Panc1 (cell line): ENCODE measurements at places on chromosomes 7 and 10. TPM values are rescaled to one million over a fixed set of nuclear protein-coding genes. Genes with fewer than 3 reads are reported as not detected.

The PON3 gene
- 1.2 TPM for total RNA-seq

The CALML3 gene
- total RNA-seq, result not detected

The BTBD16 gene
- 0.82 TPM for total RNA-seq

The AP3M1 gene
- total RNA-seq, result 51.5 TPM

The ARHGEF35 gene
- 12.0 TPM for total RNA-seq

The TUBGCP2 gene
- total RNA-seq, result 93.7 TPM

The HTRA1 gene
- total RNA-seq, result 32.8 TPM

GRCh38 chr10:116766837-116767634, 24.7 kb upstream of the HSPA12A start:
- no peak for DNase-seq
- H3K4me1 ChIP-seq, result no peaks in the 10 kb centered on the region
- H3K27ac ChIP-seq, result no peak overlapping the region
- H3K27me3 ChIP-seq, result peaks cover 12% of the 10 kb centered on the region

DNA sequence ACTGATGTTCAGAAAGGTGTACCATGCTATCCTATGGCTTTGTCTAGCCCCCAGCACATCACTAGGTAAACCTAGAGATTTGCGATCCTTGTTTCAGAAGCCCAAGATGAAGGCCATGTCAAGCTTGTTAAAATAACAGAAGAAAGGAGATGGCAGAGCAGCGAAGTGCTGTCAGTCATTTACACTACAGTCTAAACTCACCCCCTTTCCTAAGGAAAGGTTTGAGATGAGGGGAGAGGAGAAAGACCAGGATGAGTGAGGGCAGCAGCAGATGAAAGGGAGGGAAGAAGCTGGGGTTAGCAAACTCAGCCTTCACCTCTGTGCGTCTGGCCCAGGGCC, 74.8 kb downstream of the PROSER2 start:
- H3K4me3 ChIP-seq, result no peak overlapping the region
- no peak overlapping the region for H3K27ac ChIP-seq
- no peak for DNase-seq
- H3K36me3 ChIP-seq, result no peaks in the 10 kb centered on the region
- no peaks in the 10 kb centered on the region for H3K27me3 ChIP-seq
- no peaks in the 10 kb centered on the region for H3K4me1 ChIP-seq

DNA sequence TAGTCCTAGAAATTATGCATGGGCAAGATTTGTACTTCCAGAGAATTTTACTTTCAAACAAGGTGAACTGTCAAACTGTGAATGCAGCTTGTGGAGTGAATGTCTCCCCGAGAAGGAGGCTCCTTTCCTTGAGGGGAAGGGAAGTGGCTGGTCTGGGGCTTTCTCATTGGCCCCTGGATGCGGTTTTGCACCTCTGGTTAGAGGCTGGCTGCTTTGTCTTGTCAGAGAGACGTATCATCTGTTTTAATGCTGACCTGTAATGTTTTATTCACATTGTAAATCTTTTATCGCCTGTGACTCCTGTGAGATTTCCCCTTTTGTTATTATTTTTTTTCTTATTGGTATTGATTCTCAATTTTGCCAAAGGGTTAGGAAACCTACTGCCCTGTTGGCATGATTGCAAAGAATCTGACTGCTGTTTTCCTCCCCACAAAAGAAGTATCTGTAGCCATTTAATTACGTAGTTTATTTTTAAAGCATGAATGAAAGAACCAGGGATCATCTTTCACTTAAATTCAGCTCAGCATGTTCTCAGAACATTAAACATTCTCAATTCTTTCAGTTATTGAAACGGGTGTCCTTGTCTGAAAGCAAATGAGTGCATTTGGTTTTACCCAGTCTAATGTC, 238.3 kb upstream of the NFE2L3 start:
- no peak overlapping the region for H3K27ac ChIP-seq
- no peaks in the 10 kb centered on the region for H3K36me3 ChIP-seq
- no peak overlapping the region for H3K4me3 ChIP-seq
- no peaks in the 10 kb centered on the region for H3K4me1 ChIP-seq
- no peak for DNase-seq

- peaks cover 3% of the 10 kb centered on the region; the same call in 1 of the 2 replicates for H3K27me3 ChIP-seq
- H3K36me3 ChIP-seq, result no peaks in the 10 kb centered on the region
- H3K4me1 ChIP-seq, result no peaks in the 10 kb centered on the region
- DNase-seq, result no peak
Observed at GRCh38 chr7:28607855-28608193, 195.5 kb downstream of the CREB5 start.

DNA sequence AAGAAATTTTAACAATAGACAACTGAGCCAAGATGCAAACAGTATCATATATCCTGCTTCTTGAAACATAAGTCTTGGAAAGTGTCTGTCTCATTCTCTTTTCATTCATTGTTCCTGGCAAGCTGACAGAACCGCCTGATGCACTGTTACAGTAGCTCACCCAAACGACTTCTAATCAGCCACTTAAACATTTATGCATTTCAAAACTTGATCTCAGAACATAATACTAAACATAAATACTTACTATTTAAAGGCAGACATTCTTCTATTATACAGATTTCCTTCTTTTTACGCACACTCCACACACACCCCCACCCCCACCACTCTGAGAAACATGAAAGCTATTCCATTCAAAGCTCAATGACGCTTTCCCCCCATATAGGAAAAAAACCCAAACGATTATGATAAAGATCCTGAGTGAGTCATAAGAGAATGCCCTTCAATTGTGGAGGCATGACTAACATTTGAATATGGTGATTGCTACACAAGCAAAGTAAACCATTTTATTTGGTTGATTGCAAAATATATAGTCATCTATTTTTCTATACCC, 30.5 kb downstream of the SHTN1 start:
- H3K4me3 ChIP-seq, result no peak overlapping the region
- peaks cover 4% of the 10 kb centered on the region; the same call in 1 of the 2 replicates for H3K36me3 ChIP-seq
- no peak for DNase-seq
- no peaks in the 10 kb centered on the region for H3K27me3 ChIP-seq

DNA sequence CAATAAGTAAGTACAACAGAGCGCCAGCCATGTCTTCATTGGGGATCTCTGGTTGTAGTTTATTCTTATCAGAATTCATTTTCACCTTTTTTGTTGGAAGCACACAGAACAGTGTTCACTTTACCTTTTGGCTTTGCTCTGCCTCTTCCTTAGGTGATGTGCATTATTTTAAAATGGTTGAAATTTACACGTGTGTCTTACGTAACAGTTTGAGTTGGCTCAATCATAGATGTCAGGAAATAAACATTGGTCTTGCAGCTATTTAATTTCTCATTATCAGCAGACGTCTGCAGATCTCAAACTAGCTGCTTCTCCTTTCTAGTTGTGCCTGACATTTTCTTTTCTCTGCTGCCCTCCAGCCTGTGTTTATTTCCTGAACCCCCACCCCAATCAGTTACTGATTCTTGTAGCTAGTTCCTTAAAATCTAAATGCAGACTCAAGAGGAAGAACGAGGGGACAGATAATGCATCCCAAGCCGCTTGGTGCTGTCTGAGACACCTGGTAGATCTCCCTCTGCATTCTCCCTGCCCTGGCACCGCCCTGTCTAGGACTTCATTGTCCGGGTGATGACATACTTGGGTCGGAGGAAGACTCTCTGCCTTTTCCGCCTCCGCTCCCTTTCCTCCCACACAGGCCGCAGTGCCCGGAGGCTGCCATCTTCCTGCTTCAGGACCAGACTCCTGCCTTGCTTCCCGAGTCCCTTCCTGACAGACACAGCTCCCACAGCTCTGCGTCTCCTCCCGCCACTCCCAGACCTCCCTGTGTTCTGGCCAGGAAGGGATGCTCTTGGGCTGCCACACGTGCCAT, 108.2 kb downstream of the ANKRD61 start:
- H3K36me3 ChIP-seq, result peaks cover 20% of the 10 kb centered on the region
- no peaks in the 10 kb centered on the region for H3K27me3 ChIP-seq
- no peak for DNase-seq
- H3K4me1 ChIP-seq, result no peaks in the 10 kb centered on the region
- no peak overlapping the region for H3K27ac ChIP-seq

- H3K36me3 ChIP-seq, result no peaks in the 10 kb centered on the region
- H3K27me3 ChIP-seq, result no peaks in the 10 kb centered on the region
- no peak overlapping the region for H3K4me3 ChIP-seq
- no peaks in the 10 kb centered on the region for H3K4me1 ChIP-seq
Observed at GRCh38 chr7:78720066-78720465, 733.4 kb downstream of the MAGI2 start.

DNA sequence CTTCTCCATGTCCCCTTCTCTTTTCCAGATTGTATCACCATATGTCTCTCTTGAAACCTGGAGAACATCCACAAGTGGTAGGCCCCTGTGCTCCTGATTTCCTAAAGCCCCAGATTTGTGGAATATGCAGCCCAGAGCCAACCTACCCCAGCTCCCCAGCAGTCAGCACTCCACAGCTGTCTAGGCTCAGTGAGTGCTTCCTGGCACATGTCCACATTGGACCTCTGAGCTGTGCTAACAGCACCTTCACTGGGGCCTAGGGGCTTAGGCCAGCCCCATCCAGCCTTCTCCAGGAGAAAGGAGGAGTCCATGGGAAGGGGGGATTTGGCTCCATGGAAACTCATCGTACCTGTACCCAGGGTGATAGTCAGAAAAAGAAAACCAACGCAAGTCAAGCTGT, 192.7 kb downstream of the FGFR2 start:
- H3K27ac ChIP-seq, result no peak overlapping the region
- DNase-seq, result no peak
- H3K4me3 ChIP-seq, result no peak overlapping the region

- H3K4me1 ChIP-seq, result peaks cover 16% of the 10 kb centered on the region
- no peaks in the 10 kb centered on the region; the same call in 1 of the 2 replicates for H3K27me3 ChIP-seq
- H3K4me3 ChIP-seq, result peak overlapping the region; percentile 85
- no peak for DNase-seq
Observed at GRCh38 chr7:103297837-103298179, 573 bp downstream of the PMPCB start.

GRCh38 chr7:157550300-157551275, 213.8 kb downstream of the DNAJB6 start:
- no peaks in the 10 kb centered on the region for H3K27me3 ChIP-seq
- H3K27ac ChIP-seq, result no peak overlapping the region
- no peaks in the 10 kb centered on the region for H3K4me1 ChIP-seq
- no peak for DNase-seq
- no peaks in the 10 kb centered on the region for H3K36me3 ChIP-seq

DNA sequence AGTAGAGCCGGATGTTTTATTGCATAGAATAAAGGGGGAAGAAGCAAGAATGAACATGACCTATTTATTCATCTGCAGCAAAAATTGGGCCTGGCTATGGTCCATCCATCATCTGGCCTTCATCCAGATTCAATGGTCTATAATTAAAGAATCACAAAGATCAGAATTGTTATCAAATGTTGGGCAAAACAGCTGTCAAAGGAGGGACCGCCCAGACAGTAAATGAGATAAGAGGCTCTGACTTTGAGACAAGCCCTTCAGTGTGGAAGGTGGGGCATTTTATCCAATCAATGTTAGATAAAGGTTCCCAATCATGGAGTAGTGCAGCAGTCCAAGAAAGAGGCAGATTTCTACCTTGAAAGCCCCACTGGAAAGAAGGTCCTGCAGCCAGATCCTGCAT, 153.5 kb downstream of the PARD3 start:
- H3K4me3 ChIP-seq, result no peak overlapping the region
- no peak overlapping the region for H3K27ac ChIP-seq
- H3K27me3 ChIP-seq, result no peaks in the 10 kb centered on the region
- no peaks in the 10 kb centered on the region for H3K36me3 ChIP-seq

DNA sequence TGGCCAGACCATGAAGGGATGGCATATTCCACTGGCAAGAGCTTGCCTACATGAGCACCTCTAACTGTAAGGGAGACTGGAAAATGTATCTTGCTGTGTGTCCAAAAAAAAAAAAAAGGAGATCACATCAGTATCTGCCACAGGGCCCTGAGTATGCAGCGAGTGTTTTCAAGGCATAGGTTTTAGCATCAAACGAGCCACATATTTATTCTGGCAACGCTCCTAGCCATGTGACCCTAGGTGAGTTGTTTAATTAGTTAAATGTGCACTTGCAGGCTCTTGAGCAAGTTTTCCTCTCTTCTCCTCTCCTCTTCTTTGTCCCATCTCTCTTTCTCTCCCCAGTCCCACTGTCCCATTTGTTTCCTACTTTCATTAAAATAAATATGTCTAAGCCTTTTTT, 428.7 kb upstream of the AKR1E2 start:
- H3K27me3 ChIP-seq, result no peaks in the 10 kb centered on the region
- H3K36me3 ChIP-seq, result no peaks in the 10 kb centered on the region; the same call in 1 of the 2 replicates
- H3K4me3 ChIP-seq, result no peak overlapping the region

- no peak overlapping the region for H3K27ac ChIP-seq
- H3K27me3 ChIP-seq, result no peaks in the 10 kb centered on the region
- DNase-seq, result no peak
- no peaks in the 10 kb centered on the region for H3K4me1 ChIP-seq
- no peak overlapping the region for H3K4me3 ChIP-seq
Observed at GRCh38 chr7:101521430-101521925, 107.6 kb downstream of the MYL10 start.

GRCh38 chr7:19752020-19752419, 21.4 kb downstream of the TMEM196 start:
- DNase-seq, result no peak
- H3K27ac ChIP-seq, result no peak overlapping the region
- no peaks in the 10 kb centered on the region for H3K4me1 ChIP-seq
- no peak overlapping the region for H3K4me3 ChIP-seq

DNA sequence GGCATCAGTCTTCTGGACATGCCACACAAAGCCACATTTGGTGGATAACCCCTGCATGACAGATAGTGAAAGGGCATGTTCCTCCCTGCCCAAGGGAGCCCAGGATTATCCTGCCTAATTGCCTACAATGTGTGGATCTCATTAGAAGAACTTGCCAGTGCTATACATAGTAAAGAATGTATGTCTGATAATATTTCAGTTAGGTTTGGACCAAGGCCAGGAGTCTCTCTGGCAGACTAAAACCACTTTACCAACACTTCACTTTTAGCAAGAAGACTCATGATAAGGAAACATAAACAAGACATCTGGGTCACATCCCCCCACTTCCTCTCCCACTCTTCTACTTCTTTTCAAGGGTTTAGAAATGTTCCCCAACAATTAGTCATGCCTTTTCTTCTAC, 196.7 kb downstream of the MTERF1 start:
- H3K4me3 ChIP-seq, result no peak overlapping the region
- H3K4me1 ChIP-seq, result no peaks in the 10 kb centered on the region
- no peaks in the 10 kb centered on the region for H3K36me3 ChIP-seq
- H3K27ac ChIP-seq, result no peak overlapping the region
- no peaks in the 10 kb centered on the region for H3K27me3 ChIP-seq

DNA sequence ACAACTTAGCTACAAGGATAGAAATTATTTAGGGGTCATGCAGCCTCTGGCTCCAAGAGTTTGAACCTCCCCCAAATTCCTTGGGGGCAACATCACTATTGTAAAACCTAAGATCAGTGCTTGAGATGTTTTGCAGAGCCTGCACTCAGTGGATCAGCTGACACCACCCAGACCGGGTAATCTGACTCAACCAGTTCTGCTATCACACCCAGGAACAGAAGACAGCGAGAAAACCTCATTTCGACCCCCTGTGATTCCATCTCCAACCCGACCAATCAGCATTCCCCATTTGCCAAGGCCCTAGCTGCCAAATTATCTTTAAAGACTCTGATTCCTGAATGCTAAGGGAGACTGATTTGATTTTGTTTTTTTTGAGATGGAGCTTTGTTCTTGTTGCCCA, 5.2 kb downstream of the TACR2 start:
- H3K27ac ChIP-seq, result no peak overlapping the region
- H3K27me3 ChIP-seq, result no peaks in the 10 kb centered on the region
- H3K36me3 ChIP-seq, result no peaks in the 10 kb centered on the region
- H3K4me1 ChIP-seq, result peaks cover 16% of the 10 kb centered on the region; the same call in 1 of the 2 replicates
- no peak overlapping the region for H3K4me3 ChIP-seq

- H3K4me1 ChIP-seq, result no peaks in the 10 kb centered on the region
- H3K27me3 ChIP-seq, result no peaks in the 10 kb centered on the region; the same call in none of the 2 replicates
- no peak overlapping the region for H3K27ac ChIP-seq
Observed at GRCh38 chr10:49311555-49312236, 12.7 kb downstream of the C10orf71 start.

- no peak for DNase-seq
Observed at GRCh38 chr7:133529861-133530260, 277.0 kb downstream of the EXOC4 start.
